ENCODE measurements at places on chromosomes 7 and 10. TPM values are rescaled to one million over a fixed set of nuclear protein-coding genes. Genes with fewer than 3 reads are reported as not detected.

Gene MAPK8
- 142 TPM for total RNA-seq

DNA sequence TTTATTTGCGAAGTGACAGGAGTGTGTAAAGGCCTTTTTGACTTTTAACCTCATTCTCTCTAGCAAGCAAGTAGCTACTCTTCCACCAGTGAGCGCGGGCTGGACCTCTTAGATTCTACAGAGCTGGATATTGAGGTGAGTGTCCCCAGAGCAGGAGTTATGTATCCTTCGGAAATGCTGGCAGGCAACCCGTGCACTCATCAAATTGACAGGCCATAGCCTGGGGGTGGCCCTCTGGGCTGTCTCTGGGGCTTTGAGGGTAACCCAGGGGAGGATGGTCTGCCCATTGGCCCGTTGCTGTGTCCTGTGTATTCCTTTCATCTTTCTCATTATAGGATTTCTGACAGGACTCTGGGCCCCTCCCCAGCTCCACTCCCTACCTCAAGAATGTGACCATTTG lies 6.1 kb upstream of the PVRIG start:
- DNase-seq = no peak

DNA sequence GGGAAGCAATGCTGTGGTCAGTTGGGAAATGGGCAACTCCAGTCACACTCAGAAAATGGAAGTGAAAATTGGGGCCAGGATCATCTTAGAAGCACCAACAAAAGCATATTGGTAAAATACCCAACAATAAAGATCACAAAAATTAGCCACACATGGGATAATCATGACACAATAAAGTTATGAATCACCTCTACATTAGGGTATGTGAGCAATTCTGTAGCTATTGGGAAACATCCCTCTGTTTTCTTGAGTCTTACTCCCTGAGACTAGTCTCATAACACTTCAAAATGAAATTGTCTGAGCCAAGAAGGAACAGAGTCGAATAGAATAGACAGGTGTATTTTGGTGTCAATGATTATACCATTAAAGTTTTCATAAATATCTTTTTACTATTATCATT lies 178.3 kb downstream of the DYNC1I1 start:
- no peak for DNase-seq

DNA sequence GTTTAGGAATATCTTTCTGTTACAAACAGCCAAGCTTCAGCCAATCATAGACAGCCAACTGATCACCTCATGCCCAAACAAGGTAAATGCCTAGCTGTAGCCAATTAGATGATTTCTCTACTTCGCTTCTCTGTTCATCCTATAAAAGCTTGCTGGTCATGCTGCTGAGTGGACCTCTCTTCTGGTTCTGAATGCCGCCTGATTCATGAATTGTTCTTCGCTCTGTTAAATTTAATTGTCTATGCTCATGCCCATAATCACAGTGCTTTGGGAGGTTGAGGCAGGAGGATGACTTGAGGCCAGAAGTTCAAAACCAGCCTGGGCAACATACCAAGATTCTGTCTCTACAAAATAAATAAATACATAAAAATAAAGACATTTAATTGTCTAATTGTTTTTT lies 698.1 kb upstream of the NRP1 start:
- DNase-seq = no peak

DNA sequence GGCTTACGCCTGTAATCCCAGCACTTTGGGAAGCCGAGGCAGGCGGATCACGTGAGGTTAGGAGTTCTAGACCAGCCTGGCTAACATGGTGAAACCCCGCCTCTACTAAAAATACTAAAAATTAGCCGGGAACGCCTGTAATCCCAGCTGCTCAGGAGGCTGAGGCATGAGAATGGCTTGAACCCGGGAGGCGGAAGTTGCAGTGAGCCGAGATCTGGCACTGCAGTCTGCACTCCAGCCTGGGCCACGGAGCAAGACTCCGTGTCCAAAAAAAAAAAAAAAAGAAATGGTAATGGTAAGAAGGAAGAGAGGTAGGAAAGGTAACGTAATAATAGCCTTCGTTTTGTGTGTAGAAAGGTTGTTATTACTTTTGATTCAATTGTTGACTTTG lies 1.2 kb downstream of the HSPA14 start:
- no peak for DNase-seq

Data from lung (tissue), 17 donors.